AG10803 (cell line): ENCODE measurements at places on chromosomes 16 and 17.

DNA sequence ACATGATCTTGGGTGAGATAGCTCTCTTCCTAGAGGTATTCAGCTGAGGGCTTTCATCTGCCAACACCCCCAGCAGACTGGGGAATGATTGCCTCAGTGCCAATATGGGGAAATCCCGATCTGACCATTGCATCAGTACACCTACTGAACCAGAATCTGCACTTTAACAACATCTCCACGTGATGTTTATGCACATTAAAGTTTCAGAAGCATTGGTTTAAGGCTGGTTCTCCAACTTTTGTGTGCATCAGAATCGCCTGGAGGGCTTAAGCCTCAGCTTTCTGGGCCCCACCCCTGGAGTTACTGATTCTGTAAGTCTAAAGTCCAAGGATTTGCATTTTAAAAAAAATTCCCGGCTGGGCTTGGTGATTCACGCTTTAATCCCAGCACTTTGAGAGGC is 123.6 kb upstream of the MED13 start:
- DNase-seq = no peak

DNA sequence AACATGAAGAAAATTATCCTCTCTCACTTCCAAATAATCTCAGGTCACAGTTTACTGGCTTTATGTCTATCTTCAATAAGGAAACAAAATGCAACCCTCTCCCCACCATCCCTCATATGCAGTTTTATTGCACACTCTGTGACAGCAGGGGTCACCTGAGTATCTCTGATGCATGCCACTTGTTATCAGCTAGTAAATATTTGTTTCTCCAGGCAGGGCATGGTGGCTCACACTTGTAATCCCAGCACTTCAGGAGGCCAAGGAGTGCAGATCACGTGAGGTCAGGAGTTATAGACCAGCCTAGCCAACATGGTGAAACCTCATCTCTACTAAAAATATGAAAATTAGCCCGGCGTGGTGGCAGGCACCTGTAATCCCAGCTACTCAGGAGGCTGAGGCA is 61.1 kb downstream of the ADAMTS18 start:
- DNase-seq = no peak

DNA sequence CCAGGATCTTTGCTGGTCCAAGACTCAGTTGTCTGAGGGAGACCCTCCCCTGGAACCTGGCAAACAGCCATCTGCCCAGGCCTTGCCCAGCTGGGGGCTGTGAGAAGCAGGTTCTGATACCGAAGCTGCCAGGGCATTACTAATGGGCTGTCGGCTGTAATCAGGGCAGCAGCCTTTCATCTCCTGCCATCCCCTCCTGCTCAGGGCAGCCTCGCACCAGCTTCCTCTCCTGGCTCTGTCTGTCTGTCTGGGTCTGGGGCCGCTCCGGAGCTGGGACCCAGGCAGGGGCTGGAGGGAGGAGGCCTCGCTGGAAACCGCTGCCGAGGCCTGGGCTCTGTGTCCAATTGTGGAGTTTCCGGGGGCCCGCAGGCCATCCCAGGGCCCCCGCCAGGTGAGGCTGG is 21.6 kb upstream of the BRD7 start:
- no peak for DNase-seq

GRCh38 chr17:30905742-30906100 is 317 bp downstream of the TEFM start:
- no peak for DNase-seq

DNA sequence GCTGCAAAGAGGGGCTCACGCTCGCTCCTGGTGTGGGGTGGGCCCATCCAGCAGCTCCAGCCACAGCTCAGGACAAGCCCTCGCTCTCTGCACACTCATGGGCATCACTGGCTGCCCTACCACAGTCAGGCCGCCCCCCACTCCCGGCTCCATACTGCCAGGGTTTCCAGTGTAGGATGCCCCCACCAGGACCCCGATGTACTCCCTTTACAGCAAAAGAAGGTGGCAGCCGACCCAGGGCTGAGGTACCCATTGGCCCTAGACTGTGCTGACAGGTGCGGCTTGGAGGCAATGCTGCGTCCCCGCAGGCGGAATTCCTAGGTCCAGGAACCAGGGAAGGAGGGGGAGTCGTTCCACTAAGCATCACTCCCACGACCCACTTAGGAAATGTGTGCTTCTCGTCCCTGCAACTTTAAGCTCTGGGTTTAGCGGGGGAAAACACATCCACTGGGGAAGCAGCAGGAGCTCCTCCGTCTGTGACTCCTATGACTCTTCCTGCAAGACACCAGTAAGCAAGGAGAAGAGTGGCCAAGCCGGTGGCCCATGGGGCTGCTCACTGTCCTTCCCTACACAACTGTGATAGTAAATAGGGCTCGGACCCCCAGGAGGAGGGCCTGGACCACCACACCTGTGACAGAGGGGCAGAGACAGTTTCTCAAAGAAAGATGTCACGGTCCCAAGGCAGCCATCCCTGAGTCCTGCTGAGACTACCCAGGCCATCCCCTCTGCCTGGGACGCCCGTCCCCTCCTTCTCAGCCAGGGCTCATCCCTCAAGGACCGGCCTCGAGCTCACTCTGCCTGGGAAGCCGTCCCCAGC is 13.1 kb downstream of the CORO7 start:
- DNase-seq = no peak

GRCh38 chr17:8859027-8859803 is 8.3 kb downstream of the PIK3R6 start:
- DNase-seq = peak; percentile 74

- no peak for DNase-seq
Measured at GRCh38 chr17:77570565-77570898, 388.0 kb upstream of the TNRC6C start.

DNA sequence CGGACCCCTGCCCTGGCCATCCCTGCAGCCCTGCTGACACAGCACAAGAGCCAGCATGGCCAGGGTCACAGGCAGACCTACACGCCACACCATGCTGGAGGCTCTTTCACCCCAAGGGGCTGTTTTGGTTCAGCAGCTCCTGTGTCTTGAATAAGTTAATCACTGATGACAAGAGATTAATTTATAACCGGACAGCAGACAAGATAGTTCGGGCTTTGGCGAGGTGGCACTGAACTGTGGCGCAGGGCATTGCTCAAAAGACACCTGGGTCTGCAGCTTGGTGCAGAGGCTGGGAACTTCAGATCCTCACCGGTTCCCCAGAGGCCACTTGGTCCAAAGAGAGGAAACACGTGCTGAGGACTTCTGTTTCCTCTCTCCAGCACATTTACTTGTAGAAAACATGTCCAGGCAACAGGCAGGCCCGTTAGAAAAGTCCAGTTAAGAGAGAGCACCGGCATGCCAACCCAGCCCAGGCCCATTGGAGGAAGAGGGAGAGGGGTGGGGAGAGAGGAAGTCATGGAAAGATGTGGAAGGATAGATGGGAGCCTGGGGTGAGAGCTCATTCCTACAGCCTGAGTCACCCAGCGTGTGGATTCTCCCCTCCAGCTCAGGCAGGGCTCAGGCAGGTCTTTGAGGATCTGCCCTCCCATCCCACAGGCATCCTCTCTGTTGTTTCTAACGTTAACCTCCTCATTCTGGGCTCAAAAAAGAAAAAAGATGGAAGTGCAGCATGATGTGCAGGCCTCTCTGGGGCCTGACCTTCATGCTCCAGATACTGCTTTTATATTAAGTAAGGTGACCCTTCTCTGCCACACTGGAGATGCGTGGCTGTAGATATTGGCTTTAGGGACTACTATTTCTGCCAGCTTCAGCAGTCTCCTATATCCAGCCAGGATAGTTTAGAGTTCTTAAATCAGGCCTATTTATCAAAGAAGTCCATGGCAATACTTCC is 80.0 kb upstream of the HNF1B start:
- DNase-seq = peak; percentile 81

DNA sequence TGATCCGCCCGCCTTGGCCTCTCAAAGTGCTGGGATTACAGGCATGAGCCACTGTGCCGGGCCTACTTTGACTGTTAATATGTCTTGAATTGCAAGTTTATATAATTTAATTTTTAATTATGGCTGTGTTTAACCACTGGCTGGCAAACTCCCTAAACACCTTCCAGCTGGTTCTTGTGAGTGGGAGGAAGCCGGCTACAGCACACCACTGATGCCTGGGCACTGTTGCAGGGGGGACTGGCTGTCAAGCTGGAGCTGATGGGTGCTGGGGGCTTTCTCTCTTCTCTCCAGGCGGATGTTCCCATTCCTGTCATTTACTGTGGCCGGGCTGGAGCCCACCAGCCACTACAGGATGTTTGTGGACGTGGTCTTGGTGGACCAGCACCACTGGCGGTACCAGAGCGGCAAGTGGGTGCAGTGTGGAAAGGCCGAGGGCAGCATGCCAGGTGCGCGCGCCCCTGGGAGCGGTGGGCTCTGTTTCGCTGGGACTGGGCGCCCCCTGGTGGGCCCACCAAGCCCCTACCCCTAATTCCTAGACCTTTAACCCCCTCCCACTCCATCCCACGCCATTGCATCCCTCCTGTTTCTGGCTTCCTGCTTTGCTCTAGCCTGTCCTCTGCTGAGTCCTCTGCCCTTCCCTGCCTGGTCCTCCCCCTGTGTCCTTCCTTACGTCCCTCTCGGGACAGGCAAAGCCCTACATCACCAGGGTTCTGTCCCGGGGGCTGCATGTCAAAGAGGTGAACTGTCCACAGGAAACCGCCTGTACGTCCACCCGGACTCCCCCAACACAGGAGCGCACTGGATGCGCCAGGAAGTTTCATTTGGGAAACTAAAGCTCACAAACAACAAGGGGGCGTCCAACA is 9.5 kb downstream of the TBX21 start:
- DNase-seq = no peak

DNA sequence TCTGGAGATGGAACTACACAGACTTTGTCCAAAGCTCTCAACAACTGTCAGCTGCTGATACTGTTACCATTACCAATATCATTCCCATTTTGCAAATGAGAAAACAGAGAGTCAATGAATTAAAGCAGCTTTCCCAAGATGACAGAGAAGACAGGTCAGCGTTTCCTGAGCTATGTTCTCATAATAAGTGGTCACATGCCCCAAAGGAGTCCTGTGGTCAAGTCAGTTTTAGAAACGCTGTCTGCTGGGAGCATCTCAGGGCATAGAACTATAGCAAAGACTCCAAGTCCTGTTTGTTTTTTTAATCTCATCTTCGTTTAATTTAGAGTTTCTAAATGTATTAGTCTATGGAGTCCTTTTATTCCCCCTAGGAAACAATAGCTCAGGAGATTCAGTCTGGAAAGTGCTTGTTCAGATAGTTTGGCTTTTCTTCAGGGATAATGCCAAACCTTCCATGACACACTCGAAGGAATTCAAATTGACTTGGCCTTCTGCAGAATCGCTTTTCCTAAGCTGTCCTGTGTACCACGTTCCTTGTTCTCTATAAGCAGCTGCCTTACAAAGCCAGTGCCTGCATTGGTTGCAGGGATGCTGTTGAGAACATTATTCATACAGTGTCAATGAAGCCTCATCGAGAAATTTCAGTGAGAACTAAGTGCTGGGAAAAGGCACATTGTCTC is 12.1 kb downstream of the CCDC42 start:
- DNase-seq = peak; percentile 31

GRCh38 chr17:17108451-17109049 is 66.3 kb downstream of the MPRIP start:
- peak; percentile 28 for DNase-seq

- peak; percentile 44 for DNase-seq
Measured at GRCh38 chr16:49281843-49282642, 405 bp upstream of the CBLN1 start.

DNA sequence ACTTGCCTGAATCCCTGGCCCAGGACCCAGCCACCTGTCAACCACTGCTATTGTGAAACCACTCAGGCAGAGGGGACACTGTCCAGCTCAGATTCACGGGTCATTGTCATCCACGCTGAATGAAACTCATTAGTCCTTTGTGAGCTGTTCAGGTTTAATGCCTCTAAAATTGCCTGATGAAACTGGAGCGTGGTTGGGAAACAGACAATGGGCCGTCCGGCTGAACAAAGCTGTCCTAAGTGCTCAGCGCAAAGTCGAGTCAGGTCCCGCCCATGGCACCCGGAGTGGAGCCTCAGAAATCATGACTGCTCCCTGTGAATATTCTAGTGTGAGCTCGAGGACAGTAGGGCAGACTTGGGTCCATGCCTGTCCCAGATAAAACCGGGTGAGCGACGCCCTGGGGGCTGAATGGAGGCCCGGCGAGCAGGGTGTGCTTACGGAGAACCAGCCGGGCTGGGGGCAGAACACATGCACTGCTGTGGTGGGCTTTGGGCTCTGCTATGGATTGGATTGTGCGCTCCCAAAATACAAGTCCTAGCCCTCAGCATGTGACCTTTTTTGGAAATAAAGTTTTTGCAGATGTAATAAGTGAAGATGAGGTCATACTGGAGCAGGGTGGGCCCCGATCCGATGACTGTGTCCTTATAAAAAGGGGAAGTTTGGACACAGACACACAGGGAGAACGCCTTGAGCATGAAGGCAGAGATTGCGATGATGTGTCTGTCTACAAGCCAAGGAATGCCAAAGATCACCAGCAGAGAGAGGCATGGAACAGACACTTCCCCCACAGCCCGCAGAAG is 12.9 kb upstream of the CMIP start:
- peak; percentile 83 for DNase-seq

GRCh38 chr17:50953831-50954601 is 87.9 kb upstream of the TOB1 start:
- peak; percentile 73 for DNase-seq

GRCh38 chr16:49851468-49851787 is 4.5 kb downstream of the ZNF423 start:
- no peak for DNase-seq

DNA sequence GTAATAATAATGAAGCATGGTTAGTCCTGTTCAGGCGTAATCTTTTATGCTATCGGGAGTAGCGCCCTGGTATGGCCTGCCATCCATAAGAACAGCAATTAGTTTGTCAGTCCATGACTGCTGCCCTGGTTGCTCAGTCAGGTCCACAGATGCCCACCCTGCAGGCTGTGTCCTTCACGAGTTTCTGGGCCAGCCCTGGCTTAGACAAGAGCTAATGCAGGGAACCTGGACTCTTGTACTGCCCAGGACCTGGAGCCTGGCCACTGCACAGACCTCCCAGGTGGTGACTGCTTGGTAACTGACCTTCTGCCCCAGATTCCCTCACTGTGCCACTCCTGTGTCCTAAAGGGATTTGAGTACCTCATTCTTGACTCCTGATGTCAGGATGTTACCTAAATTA is 161.1 kb upstream of the NOG start:
- no peak for DNase-seq

GRCh38 chr16:89195521-89196171 is 4.7 kb downstream of the SLC22A31 start:
- DNase-seq = no peak

DNA sequence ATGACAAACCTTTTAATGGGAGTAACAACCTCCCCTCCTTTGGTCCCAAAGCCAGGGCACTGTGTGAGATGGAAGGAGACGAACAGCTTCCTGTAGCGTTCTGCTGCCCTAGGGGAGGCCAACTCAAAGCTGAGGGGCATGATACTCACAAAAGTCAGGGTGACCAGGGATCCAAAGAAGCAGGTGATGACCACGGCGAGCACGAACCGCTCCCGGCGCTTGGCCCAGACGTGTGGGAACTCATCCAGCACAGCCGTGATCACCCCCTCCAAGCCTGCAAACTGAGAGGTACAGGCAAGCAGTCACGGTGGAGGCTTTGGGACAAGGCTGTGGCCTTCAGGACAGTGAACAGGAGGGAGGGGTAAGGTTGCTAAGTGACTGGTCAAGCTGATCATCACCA is 25.1 kb downstream of the SLC6A4 start:
- DNase-seq = no peak
